ENCODE measurements at places on chromosomes 7 and 10.

GRCh38 chr10:125169915-125170314, 9.6 kb upstream of the CTBP2 start:
- no peak for DNase-seq

DNA sequence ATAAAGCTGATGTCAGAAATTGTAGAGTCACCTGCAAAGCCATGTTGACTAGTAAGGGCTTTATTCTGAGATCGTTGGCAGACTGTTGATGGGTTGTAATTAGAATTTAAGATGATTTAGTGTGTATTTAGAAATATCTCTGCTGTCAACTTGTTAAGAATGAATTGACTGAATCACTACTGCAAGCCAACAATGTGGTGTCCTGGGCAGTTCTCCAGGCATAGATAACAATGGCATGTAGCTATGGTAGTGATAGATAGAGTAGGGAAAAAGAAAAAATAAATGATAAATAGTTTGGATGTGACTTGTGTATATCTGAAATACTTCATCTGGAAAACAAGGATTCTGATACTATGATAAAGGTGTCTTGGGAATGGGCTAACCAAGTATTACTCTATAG, 640.2 kb downstream of the ARL4A start:
- DNase-seq: no peak

DNA sequence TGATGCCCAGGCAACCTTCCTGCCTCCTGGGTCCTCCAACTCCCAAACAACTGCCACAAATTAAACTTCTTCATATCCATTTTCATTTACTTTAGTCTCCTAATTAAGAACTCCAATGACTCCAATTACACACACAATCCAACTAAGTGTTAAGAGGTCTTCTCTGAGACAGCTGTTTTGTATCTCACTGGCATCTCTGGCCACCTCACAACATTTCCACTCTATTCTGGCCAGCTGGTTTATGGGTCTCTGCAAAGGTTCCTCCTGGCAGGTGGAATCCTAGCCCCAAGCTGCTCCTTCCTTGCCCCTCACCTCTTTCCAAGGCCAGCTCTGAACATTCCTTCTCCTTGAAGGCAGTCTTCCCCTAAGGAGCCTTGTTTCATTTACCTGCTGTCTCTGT, 123.1 kb upstream of the HPS1 start:
- DNase-seq: no peak

GRCh38 chr7:30200591-30200990, 65.8 kb downstream of the MTURN start:
- no peak for DNase-seq

GRCh38 chr7:74345970-74346369, 56.8 kb downstream of the CLIP2 start:
- DNase-seq: no peak

DNA sequence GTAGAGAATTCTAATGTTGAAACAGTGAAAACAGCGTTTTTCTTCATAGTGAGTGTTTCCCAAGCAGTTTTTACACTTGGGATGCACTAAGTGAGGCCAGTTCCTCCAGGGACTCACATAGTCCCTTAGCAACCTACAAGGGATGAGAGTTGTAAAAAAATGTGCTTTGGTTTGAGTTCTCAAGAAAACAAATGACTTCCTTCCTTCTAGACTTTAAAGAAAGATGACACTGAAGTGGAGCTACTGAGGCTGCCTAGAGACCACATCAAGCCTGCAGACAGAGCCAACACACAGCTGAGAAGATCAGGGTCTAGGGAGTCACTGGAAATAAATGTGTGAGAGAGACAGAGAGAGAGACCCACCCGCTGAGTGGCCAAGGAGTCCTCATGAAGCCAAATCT, 264.4 kb downstream of the TNS3 start:
- DNase-seq: no peak

- DNase-seq: no peak
Observed at GRCh38 chr7:28075674-28076358, 104.8 kb downstream of the JAZF1 start.
